ENCODE measurements at places on chromosomes 13 and 19.

GRCh38 chr13:50131920-50132903 is 117.0 kb downstream of the KCNRG start:
- no peak for DNase-seq

- no peak for DNase-seq
Observed at GRCh38 chr19:49997709-49998108, 27.5 kb downstream of the VRK3 start.

- DNase-seq = no peak
Observed at GRCh38 chr13:102235689-102236088, 166.2 kb downstream of the FGF14 start.

DNA sequence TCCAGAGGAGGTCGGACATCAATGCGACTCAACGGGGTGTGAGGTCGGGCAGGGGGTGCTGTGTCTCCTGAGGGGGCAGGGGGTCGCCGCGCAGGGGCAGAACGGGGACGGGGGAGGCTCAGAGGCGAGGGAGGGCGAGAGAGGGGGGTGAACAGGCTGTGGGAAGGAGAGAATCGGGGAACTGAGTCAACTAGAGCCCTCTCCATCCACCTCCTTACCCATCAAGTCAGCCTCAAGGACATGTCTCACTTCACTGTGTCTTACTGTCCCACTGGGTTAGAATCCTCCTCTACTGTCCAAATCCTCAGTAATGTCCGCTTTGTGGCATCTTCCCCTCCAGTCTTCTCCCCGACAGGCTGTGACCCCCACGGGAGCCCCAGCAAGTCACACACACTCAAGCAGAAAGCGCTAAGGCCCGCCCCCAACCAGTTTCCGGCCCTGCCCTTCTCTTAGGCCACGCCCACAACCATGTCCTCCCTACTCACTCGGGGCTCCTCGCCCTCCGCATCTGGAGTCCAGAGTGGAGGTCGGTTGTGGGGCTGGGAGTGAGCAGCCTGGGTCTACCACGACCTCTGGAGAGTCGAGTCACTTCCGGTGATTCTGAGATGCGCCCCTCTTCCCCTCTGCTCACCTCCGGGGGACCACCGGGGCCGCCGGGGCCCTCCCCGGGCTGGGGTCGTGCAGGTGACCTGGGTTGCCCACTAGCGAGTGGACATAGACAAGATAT is 9.3 kb downstream of the PLEKHA4 start:
- no peak for DNase-seq

GRCh38 chr19:15260939-15261338 is 28.7 kb upstream of the EPHX3 start:
- no peak for DNase-seq

DNA sequence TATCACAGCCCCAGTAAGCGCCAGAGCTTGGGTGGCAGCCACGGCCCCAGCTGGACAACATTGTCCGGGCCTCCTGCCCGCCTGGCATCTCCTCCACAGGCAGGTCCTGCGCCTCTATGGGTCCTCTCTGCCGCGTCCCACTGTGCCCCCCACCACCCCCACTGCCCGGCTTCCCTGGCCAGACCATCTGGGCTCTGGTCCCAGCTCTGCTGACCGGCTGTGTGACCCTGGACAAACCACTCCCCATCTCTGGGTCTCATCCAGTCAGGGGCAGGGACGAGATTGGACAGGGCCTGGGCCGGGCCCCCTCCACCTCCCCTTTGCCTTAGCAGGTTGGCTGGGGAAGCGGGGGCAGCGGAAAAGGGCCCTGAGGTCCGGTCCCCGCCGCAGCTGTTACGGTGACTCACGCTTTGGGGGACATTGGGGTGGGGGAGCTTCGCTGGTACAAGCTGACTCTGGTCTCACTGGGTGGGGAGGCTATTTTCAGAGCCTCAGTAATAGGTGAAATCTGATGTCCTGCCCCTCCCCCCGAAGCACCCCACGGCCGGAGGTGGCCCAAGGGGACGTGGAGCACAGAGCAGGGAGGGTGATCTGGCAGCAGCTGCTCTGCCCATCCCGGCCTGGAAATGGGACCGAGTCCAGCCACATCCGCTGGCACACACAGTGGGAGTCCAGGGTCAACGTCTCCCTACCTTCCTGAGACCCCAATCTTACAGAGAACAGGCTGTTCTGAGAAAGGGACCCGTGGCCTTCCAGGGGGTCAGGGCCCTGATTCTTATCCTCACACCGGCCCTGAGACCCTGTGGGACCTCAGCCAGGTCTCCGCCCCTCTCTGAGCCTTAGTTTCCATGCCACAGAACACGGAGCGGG is 9.1 kb downstream of the NFIC start:
- no peak for DNase-seq

DNA sequence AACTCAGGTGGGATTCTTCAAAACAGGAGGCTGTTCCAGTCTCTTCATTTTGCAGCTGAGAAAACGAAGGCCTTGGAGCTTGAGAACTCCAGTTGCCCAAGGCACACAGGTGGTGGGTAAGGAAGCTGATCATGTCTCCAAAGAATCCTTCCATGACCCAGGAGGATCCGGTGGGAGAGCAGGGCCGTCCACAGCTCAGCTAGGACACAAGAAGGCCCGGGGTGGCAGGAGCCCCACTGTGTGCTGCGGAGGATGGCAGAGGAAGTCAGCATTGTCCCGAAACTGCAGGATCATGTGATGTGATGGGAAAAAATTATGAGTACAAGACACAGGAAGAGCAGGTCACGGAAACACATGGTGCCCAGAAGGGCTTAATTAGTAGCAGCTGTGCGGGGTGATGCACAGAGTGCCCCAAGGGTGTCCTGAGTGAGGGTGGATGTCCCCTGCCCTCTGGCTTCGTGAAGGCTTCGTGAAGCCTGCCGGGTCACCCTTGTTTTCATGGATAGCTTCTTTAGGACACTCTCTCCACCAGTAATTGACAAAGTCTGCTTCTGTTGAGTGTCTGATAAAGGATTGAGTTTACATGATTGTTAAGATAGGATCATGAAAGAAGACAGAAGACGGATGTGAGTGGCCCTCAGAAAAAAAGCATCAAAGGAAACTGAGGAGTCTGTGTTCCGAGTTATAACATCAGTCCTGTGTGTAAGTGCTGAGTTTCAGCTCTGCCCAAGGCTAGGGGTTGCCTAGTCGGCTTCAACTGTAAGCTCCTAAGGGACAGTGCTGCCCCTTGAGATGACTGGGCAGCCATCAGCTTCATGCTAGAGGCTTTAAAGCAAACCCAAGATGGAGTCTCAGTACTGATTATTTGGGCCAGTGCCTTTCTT is 33.8 kb upstream of the SACS start:
- DNase-seq = no peak

- no peak for DNase-seq
Observed at GRCh38 chr13:39815345-39816111, 160.1 kb downstream of the COG6 start.

- no peak for DNase-seq
Observed at GRCh38 chr19:57141699-57142098, 3.3 kb downstream of the ZIM3 start.

GRCh38 chr13:39559847-39560246 is 43.1 kb downstream of the LHFPL6 start:
- DNase-seq = no peak

- DNase-seq = no peak
Observed at GRCh38 chr19:47469363-47469700, 2.4 kb downstream of the SLC8A2 start.

DNA sequence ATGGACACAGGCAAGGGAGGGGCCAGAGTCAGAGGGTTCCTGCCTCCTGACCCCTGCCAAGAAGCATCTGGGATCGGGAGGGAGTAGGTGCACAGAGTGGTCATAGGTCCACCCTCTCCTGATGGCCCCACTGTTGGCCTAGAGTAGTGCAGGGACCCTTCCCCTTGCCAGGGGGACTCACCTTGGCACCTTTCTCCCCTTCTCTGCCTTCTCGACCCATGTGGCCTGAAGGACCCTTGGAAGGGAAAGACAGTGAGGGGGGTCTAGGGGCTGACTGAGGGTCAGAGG is 33.3 kb upstream of the OLFM2 start:
- DNase-seq = no peak

DNA sequence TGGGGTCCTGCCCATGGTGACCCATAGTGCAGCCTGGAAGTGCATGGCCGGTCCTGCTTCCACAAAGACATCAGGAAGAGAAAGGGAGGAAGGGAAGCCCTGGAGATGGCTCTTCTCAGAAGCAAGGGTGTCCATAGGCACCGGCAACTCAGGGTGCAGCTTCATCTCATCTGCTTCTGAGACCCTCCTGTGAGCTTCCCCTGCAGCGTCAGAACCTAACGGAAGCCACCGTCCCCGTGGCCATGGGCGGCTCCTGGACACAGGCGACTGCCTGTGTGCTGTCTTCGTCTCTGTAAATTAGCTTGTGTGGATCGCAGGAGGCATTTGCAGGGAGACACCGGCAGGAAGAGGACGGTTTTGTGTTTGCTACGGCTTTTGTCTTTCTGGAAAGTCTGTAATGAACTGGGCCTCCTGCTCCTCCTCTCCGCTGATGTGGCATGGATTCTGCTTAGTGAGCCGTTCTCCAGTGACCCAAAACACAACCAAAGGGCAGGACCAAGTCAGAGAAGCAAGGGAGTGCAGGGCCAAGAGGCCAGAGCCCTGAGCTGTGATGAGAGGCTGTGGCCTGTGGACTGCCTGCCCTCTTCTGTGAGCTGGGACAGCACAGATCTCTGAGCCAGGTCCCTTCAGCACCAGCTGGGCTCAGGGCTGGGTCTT is 2.5 kb downstream of the ATP4B start:
- DNase-seq = no peak

- DNase-seq = no peak
Observed at GRCh38 chr19:28497137-28497536, 715.8 kb downstream of the UQCRFS1 start.

DNA sequence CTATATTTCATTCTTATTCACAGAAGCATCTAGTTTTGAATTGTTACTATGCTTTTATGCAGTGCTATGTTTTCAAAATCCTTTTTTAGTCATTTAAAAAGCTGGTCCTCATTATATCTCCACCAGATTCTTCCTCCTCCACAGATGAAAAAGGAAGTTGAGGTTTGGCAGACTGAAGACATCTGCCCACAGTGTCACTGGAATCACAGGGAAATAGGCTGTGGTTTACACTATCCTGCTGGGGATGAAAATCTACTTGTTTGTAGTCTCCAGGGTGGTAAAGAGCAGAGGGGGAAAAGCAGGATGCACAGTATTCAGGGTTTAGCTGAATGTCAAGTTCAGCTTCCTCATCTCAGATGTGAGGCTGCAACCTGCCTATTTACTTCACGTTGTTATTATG is 351.2 kb downstream of the DNAJC15 start:
- no peak for DNase-seq

DNA sequence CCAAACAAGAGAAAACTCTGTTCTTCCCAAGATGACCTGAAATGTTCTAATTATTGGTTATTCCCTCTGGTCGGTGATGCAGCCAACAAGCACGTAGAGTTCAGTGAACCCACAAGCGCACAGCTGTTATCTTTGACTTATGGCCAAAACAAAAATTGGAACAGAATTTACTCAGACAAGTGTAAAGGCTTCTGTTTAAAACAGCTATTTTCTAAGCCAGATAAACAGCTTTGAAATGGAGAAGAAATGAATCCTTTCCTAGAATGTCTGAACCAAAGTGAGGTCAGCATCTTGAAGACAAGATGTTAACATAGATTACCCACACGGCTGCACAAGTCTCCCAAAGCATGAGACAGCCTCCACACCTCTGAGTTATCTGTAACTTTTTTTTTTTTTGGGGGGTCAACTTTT is 669.2 kb downstream of the DIAPH3 start:
- no peak for DNase-seq

GRCh38 chr19:19966862-19967261 is 66.1 kb downstream of the ZNF93 start:
- DNase-seq = no peak

DNA sequence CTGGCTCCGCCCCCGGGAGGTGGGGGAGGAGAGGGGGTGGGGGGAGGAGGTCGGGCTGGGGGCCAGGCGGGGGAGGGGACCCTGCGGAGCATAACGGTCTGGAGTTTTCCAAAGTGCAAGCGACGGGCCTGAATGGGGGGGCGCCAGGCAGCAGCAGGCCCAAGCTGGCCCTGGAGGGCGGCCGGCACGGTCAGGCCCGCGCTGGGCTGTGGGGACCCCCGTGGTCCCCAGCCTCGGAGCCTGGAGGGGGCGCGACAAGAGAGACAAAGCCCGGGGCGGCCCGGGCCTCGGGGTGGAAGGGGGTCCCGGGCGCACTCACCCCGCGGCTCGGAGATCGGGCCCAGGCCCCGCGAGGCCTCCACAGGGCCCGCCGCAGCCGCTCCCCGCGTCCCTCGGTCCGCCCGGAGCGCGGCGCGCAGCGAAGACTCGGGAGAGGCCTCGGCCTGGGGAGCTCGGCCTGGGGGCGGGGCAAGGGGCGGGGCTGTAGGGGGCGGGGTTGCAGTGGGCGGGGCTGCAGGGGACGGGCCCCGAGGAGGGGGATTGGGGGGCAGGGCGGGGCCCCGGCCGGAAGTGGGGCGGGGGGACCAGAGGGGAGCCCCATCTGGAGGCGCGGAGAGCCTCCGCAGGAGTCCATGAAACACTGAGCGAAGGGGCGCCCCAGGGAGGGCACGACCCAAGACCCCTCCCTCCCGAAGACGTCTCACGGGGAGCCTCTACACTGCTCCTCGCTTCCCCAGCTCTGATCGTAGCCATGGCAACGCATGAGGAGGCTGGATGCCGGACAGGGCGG is 47.6 kb downstream of the PTPRS start:
- DNase-seq = no peak

DNA sequence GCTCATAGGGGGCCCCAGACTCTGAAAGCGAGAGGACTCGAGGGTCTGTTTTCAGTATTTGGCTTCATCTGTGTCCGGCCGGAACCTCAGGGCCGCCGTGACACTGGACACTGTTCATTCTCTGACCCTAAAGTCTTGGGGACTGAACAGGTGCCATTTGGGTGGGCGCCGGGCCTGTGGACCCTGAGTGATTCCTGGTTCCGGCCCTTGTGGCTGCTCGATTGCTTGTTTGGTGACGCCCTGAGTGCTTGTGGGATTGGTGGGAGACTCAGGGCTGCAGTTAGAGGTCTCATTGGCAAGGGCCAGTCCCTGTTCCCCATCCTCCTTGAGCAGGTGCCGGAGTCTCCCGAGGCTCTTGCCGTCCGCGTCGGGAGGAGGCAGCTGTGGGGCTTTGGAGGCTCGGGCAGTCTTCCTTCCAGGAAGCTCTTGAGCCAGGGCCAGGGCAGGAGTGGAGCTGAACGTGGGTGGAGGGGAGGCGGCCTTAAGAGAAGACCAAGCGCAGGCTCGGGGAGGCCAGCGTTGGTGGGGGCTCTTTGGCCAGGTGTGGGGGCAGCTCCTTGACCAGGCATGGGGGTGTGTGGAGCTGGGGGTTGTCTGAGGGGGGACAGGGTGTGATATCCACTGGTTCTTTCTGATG is 4.7 kb downstream of the PTBP1 start:
- no peak for DNase-seq

DNA sequence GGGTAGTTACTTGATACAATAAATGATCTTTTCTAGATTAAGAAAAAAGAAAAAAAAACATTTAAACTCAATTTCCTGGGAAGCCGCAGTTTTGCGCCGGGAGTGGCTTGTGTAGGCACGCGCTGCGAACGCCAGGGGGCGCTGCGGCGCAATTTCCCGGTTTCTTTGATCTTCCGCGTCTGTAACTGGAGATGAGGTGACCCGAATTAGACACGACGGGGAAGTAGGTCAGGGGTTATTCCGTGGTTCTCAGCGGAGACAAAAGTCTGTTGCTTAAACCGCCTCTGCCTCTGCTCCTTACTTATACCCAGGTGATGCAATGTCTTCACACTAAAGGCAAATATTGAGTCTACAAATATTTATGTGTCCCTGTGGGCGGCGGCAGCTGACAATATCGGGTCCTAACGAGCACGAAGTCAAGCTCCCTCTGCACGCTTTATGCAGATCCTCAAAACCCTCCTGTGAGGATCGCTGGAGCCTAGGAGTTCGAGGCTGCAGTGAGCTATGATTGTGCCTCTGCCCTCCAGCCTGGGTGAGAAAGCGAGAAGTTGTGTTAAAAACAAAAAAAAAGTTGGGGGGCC is 15.2 kb downstream of the STXBP2 start:
- no peak for DNase-seq

Measured in NCI-H187 (cell line).